ENCODE measurements at places on chromosomes 6 and 20.

DNA sequence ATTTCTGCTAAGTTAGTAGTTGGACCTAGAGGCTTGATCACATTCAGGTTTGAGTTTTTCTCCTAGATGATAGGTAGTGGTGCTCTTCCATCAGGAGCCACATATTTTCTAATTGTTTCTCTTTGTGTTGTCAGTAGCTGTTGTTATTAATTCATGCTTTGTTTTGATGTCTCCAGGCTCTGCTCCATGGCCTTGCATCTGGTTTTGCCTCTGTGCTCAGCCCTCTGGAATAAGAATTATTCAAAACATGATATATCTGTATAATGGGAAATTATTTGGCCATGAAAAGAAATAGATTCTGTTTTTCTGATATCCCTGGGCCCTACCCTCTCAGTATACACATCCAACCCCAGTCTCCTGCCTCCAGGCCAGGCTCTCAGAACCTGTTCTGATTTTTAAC, 184.8 kb downstream of the CDC5L start:
- DNase-seq, result no peak

GRCh38 chr20:10558635-10559187, 115.1 kb downstream of the JAG1 start:
- DNase-seq, result peak; percentile 92

GRCh38 chr6:92589996-92590395, 829.4 kb downstream of the EPHA7 start:
- peak; percentile 6 for DNase-seq

- peak; percentile 87 for DNase-seq
Observed at GRCh38 chr6:30102970-30103871, 9.7 kb downstream of the TRIM31 start.

DNA sequence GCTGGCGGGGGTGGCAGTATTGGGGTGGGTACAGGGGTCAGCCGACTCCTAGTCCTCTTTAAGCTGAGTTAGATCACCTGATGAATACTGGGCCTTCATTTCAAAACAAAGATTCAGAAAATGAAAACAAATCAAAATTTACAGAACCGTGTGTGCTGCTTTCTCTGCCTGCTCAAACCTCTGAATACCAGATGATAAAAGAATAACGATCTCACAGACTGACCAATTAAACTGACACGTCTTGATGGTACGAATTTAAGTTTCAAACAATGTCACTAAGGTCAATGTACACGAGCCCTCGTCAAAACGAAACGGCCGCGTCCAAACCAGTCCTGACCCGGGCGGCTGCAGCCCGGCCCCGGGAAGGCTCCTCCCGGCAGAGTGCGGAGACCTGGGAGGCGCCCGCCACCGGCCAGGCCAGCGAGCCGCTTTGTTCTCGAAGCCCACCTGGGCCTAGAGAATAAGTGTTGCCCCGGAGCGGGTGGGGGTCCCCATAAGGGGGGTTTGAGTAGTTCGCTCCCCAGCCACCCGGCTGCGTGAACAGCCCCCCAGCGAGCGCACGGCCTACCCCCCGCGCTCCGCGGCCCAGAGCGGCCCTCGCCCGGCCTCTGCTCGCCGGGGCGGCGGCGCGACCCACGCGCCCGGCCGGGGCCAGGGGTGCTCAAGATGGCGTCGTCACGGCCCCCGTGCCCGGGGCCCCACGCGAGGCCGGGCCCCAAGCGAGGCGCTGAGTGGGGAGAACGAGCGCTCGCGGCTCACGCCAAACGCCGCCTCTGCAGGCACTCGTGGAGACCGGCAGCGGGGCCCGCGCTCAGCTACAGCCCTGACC, 728 bp downstream of the PSMA7 start:
- DNase-seq, result peak; percentile 7

DNA sequence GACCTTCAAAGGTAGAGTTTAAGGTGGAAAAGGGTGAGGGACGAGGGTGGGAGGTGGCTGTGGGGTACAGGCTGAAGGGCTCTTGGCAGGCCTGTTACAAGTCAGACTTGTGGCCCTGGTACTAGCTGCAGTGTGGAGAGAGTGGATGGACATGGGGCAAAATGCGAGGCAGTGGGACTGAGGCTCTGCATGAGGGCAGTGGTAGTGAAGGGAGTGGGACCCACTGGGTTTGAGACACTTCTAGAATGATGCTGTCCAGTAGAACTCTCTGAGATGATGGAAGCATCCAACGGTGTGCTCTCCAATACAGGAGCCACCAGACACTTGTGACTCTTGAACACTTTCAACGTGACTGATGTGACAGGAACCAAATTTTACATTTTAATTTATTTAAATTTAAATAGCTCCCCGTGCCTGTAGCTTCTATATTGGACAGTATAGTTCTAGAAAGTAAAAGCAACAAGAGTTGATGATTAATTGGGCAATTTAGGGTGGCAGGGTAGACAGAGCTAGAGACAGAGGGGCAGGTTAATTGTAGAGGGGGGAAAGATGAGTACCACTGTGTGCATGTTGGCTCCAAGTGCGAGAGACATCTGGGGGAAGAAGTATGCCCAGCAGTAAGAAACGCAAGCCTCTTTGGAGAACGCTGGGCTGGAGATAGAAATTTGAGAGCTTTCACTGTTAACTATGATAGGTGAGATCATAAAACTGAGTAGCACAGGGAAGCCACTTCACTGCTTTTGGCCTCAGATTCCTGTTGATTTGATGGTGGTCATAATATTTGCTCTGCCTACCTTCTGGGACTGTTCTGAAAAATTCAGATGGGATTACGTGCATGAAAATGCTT, 77.5 kb downstream of the TXNDC5 start:
- no peak for DNase-seq

DNA sequence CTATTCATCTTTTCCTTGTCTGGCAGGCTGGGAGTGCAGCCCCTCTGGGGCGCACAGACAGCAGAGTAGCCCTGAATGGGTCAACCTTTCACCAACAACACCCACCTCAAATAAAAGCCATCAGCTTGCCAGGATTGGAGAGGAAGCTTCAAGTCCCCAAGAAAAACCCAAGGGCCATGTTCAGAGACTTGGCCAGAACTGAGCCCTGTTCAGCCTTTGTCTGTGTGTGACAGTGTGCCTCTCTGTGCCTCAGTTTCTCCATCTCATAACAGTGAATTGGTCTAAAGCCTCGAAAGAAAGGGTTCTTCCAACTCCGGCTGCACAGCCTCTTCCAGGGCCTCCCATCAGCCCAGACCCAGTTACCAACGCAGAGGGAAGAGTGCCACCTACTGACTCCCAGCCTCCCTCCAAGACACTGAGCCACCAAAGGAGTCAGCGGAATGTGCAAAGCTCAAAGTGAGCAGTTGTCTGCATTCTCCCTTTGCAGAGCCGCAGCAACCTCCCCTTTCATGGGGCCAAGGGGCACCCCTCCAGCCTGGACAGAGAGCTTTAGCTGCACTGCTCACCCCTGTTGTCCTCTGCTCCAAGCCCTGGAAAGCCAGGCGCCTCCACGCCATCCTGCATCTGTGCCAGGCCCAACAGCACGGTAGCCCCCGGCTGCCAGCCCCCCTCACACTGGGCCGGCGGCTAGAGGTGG, 82.7 kb upstream of the TOP1 start:
- peak; percentile 63 for DNase-seq

DNA sequence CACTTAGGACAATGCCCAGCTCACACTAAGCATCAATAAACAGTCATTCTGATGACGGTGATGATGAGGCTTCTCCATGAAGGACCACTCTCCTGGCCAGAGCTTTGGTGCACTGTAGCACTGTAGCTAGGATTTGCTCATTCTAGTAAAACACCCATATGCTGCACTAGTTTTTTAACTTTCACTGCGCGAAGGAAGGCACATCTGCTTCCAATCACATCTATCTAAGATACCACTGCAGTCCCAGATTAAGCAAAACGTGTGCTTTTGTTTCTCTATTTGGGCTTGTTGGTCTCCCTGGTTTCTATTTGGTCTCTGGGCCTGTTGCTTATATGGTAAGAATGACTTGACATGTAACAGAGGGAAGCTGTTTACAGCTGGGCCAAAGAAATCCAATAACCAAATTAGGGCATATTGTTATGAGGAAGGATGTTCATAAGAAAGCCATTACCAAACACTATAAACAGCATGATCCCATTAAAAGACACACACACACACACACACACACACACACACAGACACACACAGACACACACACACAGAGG, 62.4 kb downstream of the FAM229B start:
- DNase-seq, result no peak

DNA sequence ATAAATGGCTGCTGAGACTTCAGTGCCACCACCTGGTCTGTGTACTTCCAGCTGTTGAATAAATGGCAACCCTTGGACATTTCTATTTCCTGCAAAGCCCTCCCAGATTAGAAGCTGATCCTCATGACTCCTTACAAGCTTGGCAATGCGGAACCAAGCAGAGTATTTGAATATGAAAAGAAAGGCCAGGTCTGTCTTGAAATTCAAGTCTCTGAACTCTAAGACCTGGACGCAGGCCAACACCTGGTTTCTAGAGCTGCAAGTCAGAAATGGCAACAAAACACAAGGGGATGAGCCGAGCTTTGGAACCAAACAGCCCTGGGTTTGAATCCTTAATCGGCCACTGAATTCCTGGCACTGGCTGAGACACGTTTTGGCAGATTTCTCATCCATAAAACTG, 353.4 kb downstream of the PTPRT start:
- DNase-seq, result no peak

Measured in astrocyte of the spinal cord (primary cell).